Astrocyte (in vitro differentiated cells and primary cell): ENCODE measurements at places on chromosomes 1 and 21.

GRCh38 chr1:214400131-214400530 is 119.2 kb downstream of the SMYD2 start:
- DNase-seq: peak; percentile 97

- DNase-seq: peak; percentile 71
Measured at GRCh38 chr1:86487131-86487810, 18.5 kb downstream of the CLCA1 start.

DNA sequence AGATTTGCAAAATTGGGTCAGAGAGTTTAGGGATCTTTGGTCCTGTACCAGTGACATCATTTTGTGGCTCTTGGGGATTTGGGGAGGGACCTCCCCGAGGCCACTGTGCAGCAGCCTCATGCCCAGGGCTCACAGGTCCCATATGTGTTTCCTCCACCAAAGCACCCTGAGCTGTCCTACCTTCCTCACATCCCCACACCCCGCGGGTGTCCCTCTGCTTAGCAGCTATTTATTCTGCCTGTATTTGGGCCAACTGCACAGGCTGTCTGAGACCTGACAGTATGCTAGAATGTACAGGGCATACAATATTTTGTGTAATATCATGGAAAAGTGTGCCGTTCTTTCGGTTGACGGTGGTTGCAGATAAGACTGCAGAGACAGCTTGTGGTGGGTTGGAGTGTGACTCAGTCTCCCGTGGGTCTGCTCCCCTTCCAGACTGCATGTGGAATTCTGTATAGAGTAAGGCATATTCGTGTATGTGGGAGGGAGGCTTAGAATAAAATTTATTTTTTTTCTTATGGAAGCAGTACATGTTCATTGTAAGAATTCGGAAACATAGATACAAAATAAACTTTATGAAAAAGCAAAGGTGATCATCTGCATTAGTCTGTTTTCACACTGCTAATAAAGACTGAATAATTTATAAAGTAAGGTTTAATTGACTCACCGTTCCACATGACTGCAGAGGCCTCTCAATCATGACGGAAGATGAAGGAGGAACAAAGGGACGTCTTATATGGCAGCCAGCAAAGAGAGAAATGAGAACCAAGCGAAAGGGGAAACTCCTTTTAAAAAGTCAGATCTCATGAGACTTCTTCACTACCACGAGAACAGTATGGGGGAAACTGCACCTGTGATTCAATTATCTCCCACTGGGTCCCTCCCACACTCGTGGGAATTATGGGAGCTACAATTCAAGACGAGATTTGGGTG is 84.4 kb downstream of the ADARB1 start:
- DNase-seq: no peak

DNA sequence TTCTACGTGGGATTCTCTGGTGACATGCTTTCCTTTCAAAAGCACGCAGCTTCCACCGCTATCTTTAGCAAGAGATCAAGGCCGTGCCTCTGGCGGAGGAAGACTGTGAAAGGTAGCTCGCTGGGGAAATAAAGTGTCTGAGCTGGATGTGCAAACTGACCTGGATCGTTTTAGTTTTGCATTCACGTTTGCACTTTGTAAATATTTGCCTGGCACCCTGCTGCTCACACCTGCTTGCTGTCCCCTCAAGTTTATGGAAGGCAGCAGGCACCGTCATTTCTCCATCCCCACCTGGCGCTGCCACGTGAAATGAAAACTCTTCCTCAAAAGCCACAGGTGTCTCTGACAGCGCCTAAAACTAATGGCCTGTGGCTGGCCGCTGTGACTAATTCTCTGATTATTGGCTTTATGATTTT is 44.0 kb upstream of the TARDBP start:
- DNase-seq: peak; percentile 5

GRCh38 chr1:180215856-180216625 is 14.0 kb upstream of the LHX4 start:
- no peak for DNase-seq

DNA sequence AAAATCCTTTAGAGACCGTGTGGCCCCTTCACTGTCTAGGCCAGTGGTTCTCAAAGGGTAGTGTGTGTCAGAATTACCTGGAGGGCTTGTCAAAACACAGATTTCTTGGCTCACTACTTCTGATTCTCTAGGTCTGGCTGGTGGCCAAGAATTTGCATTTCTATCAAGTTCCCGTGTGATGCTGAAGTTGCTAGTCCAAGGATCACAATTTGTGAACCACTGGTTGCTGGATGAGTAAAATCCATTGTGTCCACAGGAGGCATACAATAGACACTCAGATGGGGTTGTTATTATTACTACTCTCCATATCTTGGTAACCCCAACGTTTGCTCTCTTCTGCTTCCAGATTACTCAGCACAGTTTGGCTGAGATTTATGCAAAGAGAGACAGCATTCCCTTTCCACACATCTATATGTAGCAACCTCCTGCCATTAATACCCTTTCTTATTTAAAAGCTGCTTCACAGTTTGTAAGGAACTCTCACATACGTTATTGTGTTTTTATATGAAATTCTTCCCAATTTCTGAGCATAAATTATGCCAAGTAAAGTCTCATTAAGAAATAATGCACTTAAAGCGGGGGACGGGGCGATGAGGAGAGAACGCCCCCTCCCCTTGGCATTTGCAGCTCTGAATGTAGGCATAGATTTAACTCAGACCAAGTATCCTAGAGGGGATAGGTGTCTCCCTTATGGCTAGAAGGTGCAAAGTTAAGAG is 720 bp upstream of the TMCC2 start:
- peak; percentile 58 for DNase-seq

GRCh38 chr1:1758692-1759455 is 19.4 kb downstream of the NADK start:
- DNase-seq: no peak

DNA sequence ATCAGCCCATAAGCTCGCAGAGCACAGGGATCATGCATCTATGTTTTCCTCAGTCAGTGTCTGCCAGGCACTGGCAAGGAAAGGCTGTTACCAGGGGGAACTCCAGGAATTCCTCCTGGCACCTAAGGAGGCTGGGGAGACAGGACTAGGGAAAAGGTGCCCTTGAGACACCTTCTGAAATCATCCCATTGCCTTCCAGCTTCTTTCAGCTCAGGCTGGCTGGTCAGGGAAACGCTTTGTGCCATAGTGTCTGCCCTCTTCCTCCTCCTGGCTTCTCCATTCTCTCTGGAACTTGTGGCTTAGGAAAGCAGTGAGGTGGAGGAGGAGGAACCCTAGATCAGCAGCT is 13.8 kb downstream of the LMNA start:
- DNase-seq: no peak

- no peak for DNase-seq
Measured at GRCh38 chr1:245603311-245603865, 448.6 kb downstream of the KIF26B start.

- DNase-seq: no peak
Measured at GRCh38 chr1:198238121-198238520, 81.3 kb downstream of the NEK7 start.

GRCh38 chr1:174988539-174988938 is 11.2 kb upstream of the CACYBP start:
- no peak for DNase-seq

DNA sequence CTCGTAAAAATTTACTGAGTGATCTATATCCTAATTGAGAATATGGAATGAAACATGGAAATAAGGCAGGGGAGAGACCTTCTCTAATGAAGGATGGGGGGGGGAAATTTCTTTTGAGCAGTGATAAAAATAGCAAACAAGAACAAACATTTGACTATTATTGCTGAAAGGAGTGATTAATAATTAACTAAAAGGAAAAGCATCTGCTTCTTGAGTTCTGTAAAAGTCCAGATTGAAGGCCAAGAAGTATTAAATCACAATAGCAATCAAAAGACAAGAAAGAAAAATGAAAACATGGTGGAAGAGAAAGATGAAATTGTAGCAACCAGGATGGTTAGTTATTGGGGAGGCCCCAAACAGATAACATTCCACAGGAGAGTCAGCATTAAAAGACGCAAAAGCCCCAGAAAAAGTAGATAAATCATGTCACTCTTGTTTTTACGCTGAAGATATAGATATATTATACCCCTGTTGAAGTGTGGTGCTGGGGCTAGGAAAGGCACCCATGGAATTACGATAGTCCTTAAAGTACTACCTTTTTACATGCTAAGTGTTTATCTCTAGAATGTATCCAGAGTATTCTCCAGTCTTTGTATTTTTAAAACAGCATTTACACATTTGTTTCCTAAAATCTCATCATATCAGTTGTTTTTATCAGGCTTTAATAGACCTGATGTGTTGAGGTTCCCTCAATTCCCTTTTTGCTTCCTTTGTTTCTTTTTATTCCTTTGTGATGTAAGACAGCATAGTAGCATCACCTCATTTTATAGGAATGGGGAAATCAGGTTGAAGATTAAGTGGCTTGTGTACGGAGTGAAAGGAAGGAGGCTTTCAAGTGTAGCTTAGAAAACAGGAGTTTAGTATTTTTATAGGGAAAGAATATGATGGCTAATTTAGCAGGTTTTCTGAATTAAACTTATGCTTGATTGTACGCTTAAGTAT is 28.9 kb downstream of the DISP1 start:
- DNase-seq: peak; percentile 15

DNA sequence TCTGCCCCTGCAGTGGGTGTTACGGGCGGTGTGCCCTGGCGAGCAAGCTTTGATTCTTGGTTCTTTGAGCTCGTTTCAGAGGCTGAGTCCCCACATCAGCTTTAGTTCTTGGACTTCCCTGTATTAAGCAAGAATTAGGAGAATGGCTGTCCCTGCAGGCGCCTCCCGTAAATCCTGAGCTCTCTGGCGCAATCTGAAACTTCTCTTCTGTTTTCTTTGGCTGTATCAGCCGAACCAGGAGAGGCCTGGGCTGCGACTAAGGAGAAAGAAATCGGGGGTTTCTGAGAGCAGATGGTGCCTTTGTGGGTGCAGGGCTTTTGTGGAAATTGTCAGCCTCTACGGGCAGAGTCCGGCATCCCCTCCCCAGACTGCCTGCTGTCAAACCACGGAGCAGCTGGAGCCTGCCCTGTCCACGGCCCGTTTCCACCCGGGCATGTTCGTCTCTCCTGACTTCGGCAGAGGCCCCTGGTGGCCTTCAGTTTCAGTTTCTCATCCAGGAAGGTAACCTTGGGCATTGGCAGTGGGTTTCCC is 17.9 kb downstream of the CSTB start:
- no peak for DNase-seq

DNA sequence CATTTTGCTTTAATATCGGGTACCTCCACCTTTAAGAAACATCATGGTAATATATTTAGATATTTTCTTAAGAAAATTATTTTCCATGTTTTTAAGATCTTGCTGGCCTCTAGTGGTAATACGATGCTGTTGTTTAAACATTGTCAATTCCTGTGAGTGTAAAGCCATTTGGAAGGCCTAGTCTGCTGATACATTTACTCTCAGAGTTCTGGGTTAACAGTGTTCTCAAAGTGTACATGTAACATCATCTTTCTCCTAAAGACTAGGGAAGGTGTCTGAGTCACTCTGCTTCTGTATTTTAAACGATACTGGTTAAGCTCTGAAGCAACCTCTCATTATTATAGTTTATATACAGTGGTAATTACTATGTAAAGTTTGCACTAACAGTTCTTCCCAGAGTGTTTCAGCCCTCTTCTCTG is 189.1 kb downstream of the RASAL2 start:
- DNase-seq: peak; percentile 55

DNA sequence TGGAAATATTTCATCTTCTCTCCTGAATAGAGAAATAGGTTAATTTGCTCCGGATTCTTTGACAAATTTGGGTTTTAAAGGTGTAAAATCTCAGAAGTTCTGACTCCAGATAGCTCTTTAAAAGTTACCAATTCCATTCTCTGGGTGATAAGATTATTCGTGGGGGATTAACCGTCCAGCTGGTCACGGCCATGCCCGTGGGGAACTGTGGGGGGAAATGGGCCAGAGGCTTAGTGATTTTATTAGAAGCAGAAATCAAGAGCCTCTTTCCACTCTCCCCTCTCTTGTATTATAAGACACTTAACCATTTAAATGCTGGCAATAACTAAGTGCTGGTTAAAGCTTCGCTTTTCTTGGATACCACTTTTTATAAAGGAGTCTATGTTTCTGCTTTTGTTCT is 376.4 kb upstream of the KAZN start:
- no peak for DNase-seq

- DNase-seq: no peak
Measured at GRCh38 chr1:17614586-17614985, 75.1 kb downstream of the ARHGEF10L start.

GRCh38 chr1:65039066-65039465 is 72.7 kb upstream of the JAK1 start:
- DNase-seq: no peak

- no peak for DNase-seq
Measured at GRCh38 chr1:235093696-235094592, 34.7 kb downstream of the TOMM20 start.

DNA sequence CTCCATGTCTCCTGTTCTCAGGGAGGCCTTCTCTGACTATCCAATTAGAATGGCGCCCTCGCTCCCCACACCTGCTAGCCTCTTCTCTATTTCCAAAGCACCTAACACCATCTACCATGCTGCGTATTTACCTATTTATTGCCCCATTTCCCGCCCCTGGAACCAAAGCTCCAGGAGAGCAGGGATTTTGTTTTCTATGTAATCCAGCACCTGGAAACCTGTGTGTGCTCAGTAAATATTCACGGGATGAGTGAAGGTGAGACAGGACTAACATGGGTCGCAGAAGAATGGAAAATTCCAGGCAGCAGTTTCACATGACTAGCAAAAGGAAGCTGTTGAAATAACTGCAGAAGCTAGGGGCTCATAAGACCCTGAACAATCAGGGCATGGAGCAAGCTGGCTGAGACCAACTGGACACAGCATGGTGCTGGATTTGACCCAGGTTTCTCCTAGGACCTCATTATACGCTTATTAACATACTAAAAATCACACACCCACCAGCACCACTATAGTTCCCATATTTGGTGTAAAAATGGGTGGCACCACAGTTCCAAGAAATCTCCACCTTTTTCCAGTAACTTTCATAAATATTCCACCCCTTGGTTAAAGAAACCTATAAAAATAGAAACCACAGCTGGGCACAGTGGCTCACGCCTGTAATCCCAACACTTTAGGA is 15.1 kb upstream of the TENT5B start:
- no peak for DNase-seq

GRCh38 chr1:231806623-231807495 is 180.3 kb downstream of the DISC1 start:
- DNase-seq: no peak

GRCh38 chr1:36620142-36620541 is 137.4 kb upstream of the CSF3R start:
- DNase-seq: no peak

GRCh38 chr1:235997049-235997448 is 67.8 kb downstream of the NID1 start:
- no peak for DNase-seq

DNA sequence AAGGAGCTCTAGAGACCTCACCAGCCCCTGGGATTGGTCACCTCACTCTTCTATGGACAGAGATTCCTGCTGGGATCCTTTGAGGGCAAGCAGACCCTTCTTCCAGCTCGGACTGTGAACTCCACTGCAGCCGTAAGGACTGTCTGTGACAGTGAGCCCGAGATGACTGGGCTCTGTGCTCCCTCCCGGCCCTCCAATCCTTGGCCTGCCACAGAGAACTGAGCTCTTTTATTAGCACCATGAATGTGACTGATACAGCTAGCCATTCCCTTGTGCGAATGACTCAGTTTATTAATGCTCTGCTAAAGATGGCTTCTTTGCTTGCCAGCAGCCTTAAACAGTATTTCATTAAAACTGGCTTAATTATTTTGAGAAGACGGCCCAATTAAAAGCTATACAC is 194.6 kb upstream of the LMO4 start:
- DNase-seq: peak; percentile 30

GRCh38 chr21:19565587-19565986 is 1162.0 kb upstream of the TMPRSS15 start:
- DNase-seq: no peak

- DNase-seq: no peak
Measured at GRCh38 chr1:67690411-67690810, 5.4 kb downstream of the GADD45A start.
